ENCODE measurements at places on chromosomes 16 and 17.

DNA sequence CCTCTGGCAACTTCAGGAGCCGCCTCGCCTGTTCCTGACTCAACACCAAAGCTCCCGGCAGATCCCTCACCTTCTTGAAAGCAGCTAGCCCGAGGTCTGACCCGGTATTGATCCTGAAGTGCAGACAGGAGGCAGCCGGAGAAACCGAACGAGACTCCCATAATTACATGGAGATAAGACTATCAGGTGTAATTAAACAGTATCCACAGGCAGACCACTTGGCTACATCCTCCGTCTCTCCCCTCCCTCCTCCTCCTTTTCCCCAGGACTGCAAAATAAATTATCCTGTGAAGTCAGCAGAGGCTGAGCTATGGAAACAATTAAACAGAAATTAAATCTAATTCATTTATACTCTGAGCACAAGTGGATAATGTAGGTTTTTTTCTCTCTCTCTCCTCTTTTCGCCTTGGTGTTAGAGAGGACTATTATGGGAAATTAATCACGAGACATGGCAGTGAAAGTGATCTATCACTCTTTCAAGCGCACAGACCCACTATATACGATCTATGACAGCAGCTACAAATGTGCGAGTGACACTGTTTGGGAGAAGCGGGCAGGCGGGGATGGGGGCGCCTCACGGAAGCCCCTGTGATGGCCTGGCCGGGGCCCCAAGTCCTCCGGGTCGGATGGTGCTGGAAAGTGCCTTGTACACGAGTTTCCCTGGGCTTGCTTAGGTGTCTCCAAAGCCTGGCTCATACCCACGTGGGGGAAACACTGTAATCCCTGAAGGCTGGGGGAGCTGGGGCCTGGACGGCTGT lies 92.8 kb downstream of the RBFOX3 start:
- no peak for DNase-seq

- DNase-seq, result no peak
Measured at GRCh38 chr17:41653892-41654677, 29.7 kb upstream of the KRT17 start.

GRCh38 chr17:82226146-82226808 lies 2.6 kb upstream of the SLC16A3 start:
- no peak for DNase-seq

GRCh38 chr17:38742411-38743308 lies 5.5 kb downstream of the PCGF2 start:
- DNase-seq, result peak; percentile 67

DNA sequence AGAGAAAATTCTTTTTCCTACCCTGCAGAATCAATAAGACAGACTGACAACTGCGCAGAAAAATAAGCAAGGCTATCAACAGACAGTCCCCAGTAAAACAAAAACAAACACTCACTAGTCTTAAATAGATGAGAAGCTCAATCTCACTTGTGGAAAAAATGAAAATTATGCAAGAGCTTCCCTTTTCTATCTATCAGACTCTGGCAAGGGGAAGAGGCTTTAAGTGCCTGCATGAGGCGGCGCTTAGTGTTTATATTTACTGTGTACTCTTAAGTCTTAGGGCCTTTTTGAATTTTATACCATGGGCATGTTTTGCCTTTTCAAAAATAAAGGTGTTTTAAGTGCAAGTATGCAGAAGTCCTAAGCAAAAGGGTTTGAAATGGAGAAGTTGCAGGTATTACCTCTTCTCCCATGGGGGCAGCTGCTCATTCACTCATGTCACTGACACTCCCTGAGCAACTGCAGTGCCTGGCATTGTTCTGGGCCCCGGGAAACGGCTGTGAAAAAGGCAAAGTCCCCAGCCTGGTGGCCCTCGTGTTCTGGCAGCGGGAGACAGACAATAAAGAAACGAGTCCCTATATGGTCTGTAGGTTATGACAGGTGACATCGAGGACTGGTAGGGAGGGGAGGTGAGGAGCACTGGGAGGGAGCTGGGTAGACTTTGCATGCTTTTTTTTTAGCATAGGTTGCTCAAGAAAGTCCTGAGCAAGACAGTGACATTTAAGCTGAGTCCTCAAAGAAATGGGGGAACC lies 35.2 kb downstream of the HSBP1 start:
- no peak for DNase-seq
